ENCODE measurements at places on chromosomes 7 and 10. TPM values are rescaled to one million over a fixed set of nuclear protein-coding genes. Genes with fewer than 3 reads are reported as not detected.

STEAP2 gene
- polyA plus RNA-seq: 3.0 TPM

MYO1G gene
- polyA plus RNA-seq: 0.73 TPM

DNA sequence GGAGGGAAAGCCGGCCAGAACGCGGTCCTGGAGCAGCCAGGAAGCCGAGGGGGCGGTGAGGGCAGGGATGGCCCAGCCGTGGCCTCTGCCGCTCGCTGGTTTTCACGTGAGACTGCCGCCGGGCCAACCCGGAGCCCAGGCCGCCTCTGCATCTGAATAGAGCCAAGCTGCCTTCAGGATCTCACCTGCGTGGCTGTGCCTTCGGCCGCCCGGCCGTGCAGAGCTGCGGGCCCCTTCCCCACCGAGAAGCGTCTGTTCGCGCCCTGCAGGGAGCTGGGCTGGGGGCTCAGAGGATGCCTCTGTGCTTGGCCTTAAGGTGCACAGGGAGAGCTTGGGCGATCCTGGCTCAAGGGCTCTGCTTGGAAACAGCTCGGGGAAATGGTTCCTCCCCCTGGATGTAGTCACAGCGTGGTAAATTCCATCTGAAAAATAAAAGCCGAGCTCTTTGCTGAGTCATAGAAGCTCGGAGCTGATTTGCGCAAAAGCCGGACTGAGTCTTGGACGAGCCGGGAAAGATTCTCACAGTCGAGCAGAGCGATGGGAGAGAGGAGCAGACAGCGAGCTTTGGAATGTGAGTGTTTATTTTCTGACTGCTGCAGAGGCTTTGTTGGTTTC, at the start of gene JAKMIP3:
Gene JAKMIP3, plus strand, starts transcription at position 456 of the 615 bp plus-strand sequence. CDS start 38,863 bp downstream, outside the sequence.
- DNase-seq: peak; percentile 91

SLC26A5 gene
- polyA plus RNA-seq: 0.19 TPM

- DNase-seq: no peak
Measured at GRCh38 chr7:34454381-34454780, 203.6 kb upstream of the NPSR1 start.

DNA sequence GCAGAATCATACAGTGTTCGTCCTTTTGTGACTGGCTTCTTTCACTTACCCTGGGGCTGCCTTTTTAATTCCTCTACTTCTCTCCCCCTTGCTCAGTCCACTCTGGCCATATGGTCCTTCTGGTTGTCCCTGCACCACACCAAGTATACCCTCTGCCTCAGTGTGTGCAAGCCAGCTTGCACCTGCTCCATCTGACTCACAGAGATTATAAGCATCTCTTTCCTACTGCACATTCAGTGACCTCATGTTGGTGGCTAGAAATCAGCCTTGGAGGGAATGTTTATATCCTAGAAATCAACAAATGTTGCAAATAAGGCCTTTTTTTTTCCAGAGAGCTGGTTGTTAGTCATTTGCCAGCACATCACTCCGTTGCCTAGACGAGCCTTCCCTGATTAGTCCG, 67.5 kb upstream of the C10orf90 start:
- peak; percentile 17 for DNase-seq

GSTO1 gene
- 49.6 TPM for polyA plus RNA-seq

UNC5B gene
- 13.3 TPM for polyA plus RNA-seq

DNA sequence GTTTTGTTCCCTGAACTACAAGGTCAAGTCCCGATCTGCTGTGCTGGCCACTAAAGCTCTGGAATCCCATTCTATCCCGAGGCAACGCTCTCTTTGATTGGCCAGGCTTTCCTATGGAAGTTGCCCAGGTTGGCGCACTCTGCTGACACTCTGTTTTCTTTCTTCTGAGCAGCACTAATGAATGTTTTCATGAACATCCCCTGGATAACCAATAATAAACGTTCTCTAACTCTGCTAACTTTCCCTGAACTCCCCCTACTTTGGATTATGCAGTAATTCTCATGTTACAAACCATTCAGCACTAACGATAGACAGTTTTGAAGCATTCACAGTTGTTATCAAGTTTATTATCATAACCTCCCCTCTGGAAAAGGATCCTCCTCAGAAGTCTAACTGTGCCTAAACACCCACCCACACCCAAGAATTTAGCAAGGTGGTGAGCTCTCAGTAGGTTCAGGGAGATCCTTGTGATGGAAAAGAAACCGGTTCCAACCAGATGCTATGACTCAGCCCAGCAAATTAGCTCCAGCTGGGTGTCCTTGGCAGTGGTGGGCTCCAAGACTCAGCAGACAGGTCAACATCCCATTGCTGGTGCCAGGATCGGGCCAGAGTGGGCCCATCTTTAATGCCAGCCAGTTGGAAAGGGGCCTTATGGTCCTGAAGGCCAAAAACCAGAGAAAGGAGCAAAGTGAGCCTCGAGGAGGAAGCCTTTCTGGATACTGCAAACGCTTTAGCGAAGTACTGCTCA, 68.4 kb downstream of the CREB3L2 start:
- DNase-seq: peak; percentile 85

GRCh38 chr7:106501605-106502580, 159.1 kb downstream of the CCDC71L start:
- DNase-seq: no peak

DNA sequence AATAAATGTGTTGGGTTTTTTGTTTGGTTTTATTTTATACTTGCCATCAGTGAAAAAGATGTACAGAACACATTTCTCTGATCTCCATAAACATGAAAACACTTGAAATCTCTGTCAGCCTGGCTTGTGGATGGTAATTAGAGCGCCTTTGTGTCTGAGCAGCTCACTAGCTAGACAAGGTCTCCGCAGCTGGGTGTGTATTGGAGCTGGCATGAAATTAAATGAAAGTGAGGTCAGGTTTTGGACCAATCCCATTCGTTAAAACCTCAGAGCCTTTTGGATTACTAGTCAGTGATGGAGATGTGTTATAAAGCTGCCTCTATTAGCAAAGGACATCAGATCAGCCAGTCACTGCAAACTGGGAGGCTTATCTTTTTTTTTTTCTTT, 2.7 kb downstream of the FRAT1 start:
- DNase-seq: no peak

TMEM176A gene
- 13.8 TPM for polyA plus RNA-seq

DNAJB12 gene
- 23.7 TPM for polyA plus RNA-seq
